Left lobe of liver (tissue), 2 donors: ENCODE measurements at places on chromosomes 11 and 22.

GRCh38 chr11:132334769-132335280 is 964.4 kb downstream of the NTM start:
- no peak for DNase-seq

GRCh38 chr22:38940811-38941384 is 16.5 kb upstream of the APOBEC3A start:
- no peak for DNase-seq

GRCh38 chr11:117282956-117283355 is 8.2 kb upstream of the BACE1-AS start:
- peak; percentile 21 for DNase-seq

DNA sequence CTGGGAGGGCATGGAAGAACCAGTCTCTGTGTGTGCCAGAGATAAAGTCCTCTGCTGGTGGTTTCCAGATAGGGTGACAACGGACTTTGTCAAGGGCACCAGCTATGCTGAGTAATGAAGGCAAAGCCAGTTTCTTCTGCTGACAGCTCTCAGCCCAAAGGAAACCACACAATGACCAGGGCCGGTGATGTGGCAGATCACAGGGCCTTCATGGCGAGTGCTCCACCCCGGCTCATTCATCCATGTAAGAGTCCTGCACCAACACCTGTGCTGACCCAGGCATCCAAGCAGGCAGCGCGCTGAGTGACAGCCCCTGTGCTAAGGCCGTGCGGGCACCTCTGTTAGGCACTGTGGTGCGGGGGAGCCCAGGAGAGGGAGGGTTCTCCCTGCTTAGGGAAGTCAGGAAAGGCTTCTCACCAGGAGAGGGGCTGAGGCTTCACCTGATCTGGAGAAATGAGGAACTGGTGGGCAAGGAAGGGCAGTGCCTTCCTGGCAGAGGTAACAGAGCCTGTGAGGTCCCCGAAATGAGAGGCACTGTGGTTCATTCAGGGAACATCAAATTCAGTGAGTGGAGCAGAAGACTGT is 33.8 kb downstream of the TP53I11 start:
- DNase-seq = no peak

- DNase-seq = no peak
Measured at GRCh38 chr11:10314199-10315072, 9.6 kb downstream of the ADM start.

DNA sequence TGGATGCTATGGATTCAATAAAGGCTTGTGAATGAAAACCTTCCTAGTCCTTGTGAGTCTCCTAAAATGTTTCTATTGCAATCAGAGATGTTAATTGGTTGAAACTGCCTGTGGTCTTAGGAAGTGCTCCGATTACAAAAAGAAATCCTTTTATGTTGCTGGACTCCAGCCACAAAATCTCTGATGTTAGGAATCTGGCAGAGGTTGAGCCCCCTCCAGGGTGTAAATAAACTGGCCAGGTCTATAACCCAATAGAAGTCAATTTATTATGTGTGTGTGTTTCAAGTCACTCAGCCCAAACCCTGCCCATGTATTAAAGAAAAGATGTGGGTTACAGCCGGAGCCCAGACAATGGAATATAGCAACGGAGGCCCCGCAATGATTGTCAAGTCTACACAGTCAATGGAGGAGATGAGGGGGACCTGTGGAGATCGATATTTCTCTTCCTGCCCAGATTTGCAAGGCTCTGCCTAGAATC is 218.1 kb upstream of the SORL1-AS1 start:
- no peak for DNase-seq

DNA sequence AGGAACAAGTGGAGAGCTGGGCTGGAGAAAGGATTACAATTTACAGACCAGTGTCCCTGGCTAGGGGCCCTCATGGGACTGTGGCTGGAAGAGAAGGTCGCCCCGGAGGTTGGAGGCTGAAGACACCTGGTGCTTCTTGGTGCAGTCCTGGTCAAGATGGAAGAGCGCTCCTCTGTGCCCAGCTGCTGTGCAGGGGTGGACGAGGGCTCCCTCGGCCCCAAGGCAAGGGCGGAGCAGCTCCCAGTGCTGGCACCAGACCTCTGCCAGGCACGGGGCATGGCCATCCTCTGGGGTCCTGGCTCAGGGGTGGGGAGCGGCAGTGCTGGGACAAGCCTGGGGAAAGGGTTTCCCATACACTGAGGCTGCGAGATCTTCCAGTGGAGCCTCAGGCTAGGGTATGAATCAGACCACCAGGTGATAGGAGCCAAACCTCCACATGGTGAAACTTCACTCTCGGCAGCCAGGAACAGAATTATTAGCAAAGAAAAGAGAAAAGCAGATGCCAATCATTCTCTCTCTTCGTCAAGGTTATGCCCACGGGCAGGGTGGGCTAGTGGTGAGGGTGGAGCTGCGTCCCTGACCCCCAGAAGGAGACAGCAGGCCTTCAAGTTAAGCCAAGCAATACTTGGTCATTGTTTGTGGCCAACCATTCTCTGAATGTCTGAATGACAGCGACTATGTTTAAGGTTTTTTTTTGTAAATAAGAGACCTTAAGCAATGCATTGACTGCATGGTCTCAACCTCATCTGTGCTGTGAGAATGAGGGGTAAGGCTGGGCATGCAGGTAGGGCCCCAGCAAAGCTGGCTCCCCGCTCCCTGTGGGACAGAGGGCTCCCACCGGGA is 32.1 kb downstream of the PPM1F start:
- no peak for DNase-seq

DNA sequence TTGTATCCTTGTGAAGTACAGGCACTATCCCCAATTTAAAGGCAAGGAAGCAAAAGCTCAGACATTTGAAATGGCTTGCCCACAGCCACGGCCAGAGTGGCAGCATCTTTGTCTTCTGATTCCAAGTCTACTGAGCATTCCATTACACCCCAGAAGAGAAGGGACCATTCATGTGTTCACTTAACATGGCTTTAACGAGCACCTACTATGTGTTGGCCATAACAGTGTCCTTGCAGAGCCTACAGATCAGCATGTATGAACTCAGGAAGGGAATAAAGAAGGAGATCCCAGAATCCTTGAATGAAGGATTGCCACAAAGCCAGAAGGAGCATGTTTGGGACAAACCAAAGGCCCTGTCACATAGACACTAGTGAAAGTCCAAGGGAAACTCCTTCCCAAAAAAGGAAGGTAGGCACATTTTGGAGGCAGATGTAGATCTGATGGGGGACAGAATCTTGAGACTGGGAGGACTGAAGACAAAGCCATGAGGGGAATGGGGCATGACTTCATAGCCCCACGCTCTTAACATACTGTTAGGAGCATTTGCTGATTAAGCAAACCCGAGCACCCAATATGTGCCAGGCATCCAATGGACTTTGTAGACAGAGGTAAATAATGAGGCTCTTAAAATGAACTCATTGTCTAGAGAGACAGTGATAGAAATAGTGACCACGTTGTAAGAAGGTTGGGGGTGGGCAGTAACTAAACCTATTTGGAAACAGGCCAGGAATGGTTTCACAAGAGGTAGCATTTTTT is 54.9 kb downstream of the P4HA3 start:
- DNase-seq = no peak

GRCh38 chr11:2655834-2656622 is 43.8 kb downstream of the KCNQ1OT1 start:
- no peak for DNase-seq

- DNase-seq = no peak
Measured at GRCh38 chr22:22087854-22088657, 105.5 kb upstream of the TOP3B start.

DNA sequence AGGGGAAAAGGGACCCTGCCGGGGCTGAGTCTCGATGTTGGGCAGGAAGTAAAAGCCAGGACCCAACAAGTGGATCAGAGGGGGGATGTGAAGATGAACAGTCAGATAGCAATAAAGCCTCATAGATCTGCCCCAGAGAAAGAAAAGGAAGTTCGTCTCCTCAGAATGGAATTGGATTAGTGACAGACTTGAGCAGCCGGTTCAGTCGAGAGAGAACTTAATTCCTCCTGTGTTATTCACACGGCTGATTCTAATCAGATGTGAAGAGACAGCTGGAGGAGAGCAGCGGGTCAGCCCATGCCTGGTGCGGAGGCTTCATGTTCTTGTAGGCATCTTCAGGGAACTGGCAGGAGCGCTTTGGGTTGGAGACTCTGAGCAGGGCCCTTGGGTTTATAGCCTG is 29.3 kb upstream of the CABP7 start:
- DNase-seq = no peak

DNA sequence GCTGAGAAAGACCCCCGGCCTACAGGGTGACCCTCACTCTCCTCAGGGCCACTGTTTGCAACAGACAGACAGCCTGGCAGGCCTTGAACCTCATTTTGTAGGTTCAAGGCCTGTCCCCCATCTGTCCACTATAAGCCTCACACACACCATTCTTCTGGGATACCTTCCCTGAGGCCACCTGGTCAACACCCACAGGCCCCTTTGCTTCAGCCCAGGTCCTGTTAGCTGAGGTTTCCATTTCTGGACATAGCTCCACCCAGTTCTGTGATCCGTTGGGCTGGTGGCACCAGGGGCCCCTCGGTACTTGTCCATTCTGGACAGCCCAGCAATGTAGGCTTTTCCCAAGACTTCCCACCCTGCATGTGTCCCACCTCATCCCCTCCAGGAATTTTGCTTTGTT is 3.1 kb downstream of the MIF start:
- DNase-seq = no peak
